ENCODE measurements at places on chromosomes 2 and 18. TPM values are rescaled to one million over a fixed set of nuclear protein-coding genes. Genes with fewer than 3 reads are reported as not detected.
A peak's percentile ranks its signal among the peaks of the same experiment; 100 is the strongest.

Gene IL1RL2
- total RNA-seq, result not detected

Gene BCL2L11
- 21.9 TPM for total RNA-seq

Gene ALLC
- total RNA-seq, result not detected

Gene PLEK
- total RNA-seq, result not detected

Gene ZAP70
- total RNA-seq, result 2.4 TPM

DNA sequence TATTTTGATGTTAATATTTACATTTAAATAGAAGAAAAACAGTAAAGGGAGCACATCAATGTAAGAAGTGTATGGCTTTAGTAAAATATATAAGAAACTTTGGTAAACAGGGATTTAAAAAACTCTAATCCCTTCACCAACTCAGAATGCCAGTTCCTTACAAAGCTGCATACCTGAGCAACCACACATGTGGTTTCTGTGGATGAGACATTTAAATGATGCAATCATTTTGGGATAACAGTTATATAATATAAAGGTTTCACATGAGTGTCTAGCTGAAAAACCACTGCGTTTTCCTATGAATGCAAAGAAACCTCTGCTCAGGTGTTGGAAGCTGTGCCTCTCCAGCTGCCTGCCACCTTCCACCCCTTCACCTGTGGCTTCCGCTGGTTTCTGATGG is 209.1 kb upstream of the REV1 start:
- H3K36me3 ChIP-seq, result no peaks in the 10 kb centered on the region
- peaks cover 14% of the 10 kb centered on the region for H3K4me1 ChIP-seq
- no peaks in the 10 kb centered on the region for H3K27me3 ChIP-seq
- H3K4me3 ChIP-seq, result no peak overlapping the region
- DNase-seq, result no peak
- H3K27ac ChIP-seq, result no peak overlapping the region

DNA sequence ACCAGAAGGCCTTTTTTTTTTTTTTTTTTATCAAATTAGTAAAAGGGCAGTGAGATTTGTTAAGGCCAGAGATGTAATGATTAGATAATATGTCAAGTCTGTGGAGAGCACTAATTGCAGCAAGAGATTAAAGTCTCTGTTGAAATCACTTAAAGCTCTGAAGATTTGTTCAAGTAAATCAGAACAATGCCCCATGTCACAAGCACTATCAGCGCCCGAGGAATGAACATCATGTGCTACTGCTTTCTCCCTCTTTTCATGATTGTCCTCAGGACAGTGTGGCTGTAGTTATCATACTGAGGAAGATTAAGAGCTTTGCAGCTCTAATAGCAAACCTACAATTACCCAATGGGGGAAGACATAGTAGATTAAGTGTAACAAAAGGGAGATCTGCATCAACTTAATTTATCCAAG is 71.1 kb downstream of the TDRD15 start:
- H3K36me3 ChIP-seq, result no peaks in the 10 kb centered on the region
- peaks cover 37% of the 10 kb centered on the region for H3K4me1 ChIP-seq
- no peaks in the 10 kb centered on the region for H3K27me3 ChIP-seq
- peak overlapping the region; percentile 67 for H3K27ac ChIP-seq
- DNase-seq, result no peak

DNA sequence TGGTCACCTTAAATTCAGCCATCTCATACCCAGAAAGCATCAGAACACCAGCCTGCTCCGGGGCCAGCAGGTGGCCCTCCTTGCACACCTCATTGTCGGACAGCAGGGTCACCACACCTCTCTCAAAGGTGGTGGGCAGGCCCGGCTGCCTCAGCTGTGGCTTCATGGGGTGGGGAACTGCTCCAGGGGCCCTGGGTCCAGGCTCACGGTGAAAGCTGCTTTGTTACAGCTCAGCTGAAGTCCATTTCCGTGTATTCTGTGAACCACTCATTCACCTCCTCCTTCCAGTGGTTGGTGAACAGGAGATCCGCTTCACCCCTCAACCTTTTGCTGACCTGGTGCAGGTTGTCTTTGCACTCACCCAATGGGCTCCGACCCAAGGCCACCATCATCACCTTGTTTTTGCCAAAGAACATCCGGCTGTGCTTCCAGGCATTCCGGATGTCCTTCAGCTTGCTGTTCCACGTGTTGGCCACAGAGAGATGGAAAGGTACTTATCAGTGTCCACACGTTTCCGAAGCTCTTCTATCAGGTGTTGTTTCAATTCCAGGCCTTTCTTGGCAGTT is 78.6 kb upstream of the LDLRAD4 start:
- H3K4me3 ChIP-seq, result peak overlapping the region; percentile 19
- H3K4me1 ChIP-seq, result peaks cover 23% of the 10 kb centered on the region
- peaks cover 13% of the 10 kb centered on the region for H3K36me3 ChIP-seq
- DNase-seq, result no peak
- H3K27me3 ChIP-seq, result peaks cover 46% of the 10 kb centered on the region

- no peak overlapping the region for H3K27ac ChIP-seq
- H3K27me3 ChIP-seq, result peaks cover 29% of the 10 kb centered on the region
- H3K36me3 ChIP-seq, result no peaks in the 10 kb centered on the region
- no peak for DNase-seq
Observed at GRCh38 chr2:56754627-56755026, 570.8 kb downstream of the CCDC85A start.

DNA sequence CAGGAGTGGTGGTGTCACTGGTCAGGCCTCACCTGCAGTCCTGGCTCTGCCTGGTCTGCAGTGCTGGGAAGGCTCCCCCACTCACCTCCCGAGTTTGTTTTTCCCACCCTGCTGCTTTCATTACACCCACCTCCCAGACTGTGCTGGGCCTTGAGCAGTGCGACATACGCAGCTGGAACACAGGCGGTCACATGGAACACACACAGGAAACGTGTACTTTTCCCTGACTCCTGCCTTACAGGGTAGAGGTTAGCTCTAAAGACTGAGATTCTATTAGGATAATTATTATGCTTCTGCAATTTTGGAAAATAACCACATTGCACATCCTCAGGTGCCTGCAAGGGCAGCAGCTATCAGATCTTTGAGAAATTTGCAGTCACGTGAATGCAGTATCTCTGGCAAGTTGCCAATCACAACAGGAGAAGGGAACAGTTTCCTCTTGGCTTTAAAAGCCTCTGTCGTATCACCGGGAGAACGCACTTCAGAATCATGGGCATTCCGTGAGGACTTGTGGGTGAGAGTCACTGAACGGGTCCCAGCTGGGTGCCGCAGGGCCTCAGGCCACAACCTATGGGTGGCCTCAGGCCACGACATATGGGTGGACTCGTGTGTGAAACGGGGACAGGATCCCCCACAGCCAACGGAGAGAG is 136.5 kb downstream of the ZNF236 start:
- peaks cover 41% of the 10 kb centered on the region for H3K36me3 ChIP-seq
- no peak for DNase-seq

All from neural crest cell (in vitro differentiated cells).